ENCODE measurements at places on chromosomes 16 and 17.

DNA sequence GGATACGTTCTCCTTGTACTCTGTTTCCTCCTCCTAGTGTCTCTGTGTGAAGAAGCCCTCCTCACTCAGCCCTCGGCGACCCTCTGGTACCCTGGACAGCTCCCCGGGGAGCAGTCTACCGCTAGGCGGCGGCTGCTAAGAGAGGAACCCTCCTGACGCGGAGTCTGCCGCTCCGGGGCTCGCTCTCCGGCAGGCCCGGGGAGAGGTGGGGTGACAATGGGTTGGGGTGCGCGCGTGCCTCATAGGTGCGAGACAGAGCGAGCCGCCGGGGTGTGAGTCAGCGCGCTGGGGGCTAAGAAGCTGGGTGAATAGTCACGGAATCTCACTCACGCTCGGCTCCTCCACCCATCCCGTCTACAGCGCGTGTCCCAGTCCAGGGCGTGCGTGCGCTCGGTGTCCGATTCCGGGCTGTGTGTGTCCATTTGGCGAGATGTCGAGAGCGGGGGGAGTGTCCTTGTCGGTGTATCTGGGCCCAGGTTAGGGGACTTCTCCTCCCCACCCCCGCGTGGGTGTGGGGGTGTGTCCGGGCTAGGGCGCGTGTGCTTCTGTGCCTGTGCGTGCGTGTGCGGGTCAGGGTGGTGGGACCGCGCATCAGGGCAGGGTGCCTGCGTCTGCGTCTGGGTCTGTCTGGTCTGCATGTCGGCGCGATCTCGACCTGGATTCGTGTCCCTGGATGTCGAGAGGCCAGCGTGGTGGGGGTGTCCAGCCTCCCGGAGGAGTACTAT lies 577 bp upstream of the HS3ST2 start:
- DNase-seq, result no peak

- no peak for DNase-seq
Measured at GRCh38 chr16:13306161-13306995, 405.0 kb downstream of the SHISA9 start.

- DNase-seq, result no peak
Measured at GRCh38 chr17:14594690-14595089, 293.8 kb downstream of the HS3ST3B1 start.

DNA sequence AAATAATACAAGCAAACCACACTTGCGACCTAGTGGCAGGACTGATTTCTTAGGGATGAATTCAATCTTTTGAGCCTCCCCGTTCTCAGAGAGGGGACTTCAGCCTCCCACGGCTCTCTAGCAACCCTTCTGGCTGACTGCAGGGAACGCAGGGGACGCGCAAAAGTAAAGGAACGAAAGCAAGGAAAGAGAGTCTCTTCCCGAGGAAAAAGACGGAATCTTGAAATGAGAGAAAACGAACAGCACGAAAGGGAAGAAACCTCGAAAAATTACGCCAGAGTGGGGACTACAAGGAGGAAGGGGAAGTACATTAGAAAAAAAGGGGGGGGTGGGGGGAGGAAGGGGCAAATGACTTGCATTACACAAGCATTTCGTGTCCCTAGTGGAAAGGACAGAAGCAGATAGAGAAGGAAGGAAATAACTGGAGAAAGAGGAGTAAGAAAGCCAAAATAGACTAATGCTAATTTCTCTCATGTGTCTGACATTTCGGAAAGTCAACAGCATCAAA lies 1.2 kb downstream of the GRB2 start:
- DNase-seq, result peak; percentile 61

- DNase-seq, result no peak
Measured at GRCh38 chr16:28086186-28087139, 22.9 kb upstream of the GSG1L start.

GRCh38 chr16:3665508-3665907 lies 11.0 kb downstream of the DNASE1 start:
- DNase-seq, result peak; percentile 50
